Activated T-helper 2 cell treated with anti-CD3 and anti-CD28 coated beads, Interferon-gamma antibody, Interleukin-2, Interleukin-4, amounts not matched to agents 10 μg/mL and 5 μg/mL and 100 μg/mL, durations not matched to agents 14 hours and 24 hours and 36 hours (primary cell): ENCODE measurements at places on chromosomes 3 and 15. TPM values are rescaled to one million over a fixed set of nuclear protein-coding genes. Genes with fewer than 3 reads are reported as not detected.

Gene GOLGA6L6
- not detected in 2 replicates for total RNA-seq

- H3K27me3 ChIP-seq: no peaks in the 10 kb centered on the region
- no peak overlapping the region for H3K27ac ChIP-seq
- no peak for DNase-seq
- H3K4me3 ChIP-seq: no peak overlapping the region
- no peaks in the 10 kb centered on the region for H3K4me1 ChIP-seq
Measured at GRCh38 chr3:43559961-43560360, 61.9 kb downstream of the ANO10 start.

Gene RUBCN
- total RNA-seq: 41.7 and 43.6 TPM in 2 replicates

DNA sequence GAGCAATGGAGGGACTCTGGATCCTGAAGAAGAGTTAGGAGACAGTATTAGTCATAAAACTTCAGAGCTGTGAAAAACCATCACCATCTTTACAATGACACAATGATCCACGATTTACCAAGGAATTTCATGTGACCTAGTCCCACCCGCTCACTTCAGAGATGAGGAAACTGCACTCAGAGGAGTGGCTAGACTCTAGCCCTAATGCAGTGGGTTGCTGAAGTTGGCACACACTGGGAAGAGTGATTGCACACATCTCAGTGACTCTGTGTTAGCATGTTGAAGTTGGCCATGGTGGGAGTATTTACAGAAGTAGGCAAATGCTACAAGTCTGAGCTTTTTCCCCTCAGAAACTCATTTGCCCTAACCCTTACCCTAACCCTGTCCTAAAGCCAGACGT lies 35.2 kb upstream of the SPATA12 start:
- DNase-seq: no peak
- no peak overlapping the region for H3K4me3 ChIP-seq
- H3K36me3 ChIP-seq: no peaks in the 10 kb centered on the region
- H3K27me3 ChIP-seq: peaks cover 6% of the 10 kb centered on the region
- no peaks in the 10 kb centered on the region for H3K4me1 ChIP-seq
- H3K27ac ChIP-seq: no peak overlapping the region

GRCh38 chr3:183924956-183925355 lies 40.3 kb upstream of the PARL start:
- no peaks in the 10 kb centered on the region for H3K4me1 ChIP-seq
- DNase-seq: no peak
- H3K4me3 ChIP-seq: no peak overlapping the region
- no peaks in the 10 kb centered on the region for H3K27me3 ChIP-seq

GRCh38 chr3:80556763-80557162 lies 789.0 kb upstream of the ROBO1 start:
- H3K4me3 ChIP-seq: no peak overlapping the region
- no peaks in the 10 kb centered on the region for H3K27me3 ChIP-seq
- no peaks in the 10 kb centered on the region for H3K36me3 ChIP-seq
- no peak for DNase-seq

Gene TM4SF18
- total RNA-seq: not detected in 2 replicates

- no peaks in the 10 kb centered on the region for H3K4me1 ChIP-seq
- no peaks in the 10 kb centered on the region for H3K27me3 ChIP-seq
Measured at GRCh38 chr3:181362378-181362777, 349.3 kb upstream of the SOX2 start.
